COR-L47 (cell line): ENCODE measurements at places on chromosomes 1 and 21.

DNA sequence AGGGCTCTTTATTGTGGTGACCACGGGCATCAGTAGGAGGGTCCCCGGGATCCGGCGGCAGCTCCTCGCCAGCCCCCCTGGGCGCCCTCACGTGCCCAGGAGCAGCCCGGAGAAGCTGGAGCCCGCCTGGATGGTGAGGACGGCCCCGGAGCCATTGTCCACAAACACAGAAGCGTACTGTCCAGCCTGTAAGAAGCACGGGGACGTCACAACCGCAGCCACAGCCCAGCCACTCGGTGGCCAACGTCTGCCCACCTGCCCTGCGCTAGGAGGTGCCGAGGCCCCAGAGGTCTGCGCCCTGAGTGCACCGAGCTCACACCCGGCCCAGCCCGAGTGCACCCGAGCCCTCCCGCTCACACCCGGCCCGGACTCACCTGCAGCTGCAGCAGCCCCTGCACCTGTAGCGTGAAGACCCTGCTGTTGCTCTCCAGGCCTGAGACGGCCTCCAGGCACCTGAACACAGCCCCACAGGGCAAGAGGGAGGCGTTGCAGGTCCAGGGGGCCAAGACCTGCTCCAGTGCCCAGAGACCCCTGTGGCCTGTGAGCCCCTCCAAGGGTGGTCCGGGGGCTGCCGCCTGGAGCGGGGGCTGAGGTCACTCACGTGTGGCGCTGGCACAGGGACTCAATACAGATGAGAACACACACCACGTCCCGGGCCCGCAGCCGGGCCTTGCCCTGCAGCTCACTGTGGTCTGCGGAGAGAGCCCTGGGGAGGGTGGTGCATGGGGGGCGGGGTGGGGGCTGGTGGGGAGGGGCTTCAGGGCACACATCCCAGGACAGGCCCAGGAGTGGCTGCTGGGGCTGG, 3.9 kb downstream of the C1QTNF12 start:
- DNase-seq = no peak

GRCh38 chr1:161885003-161885402, 118.9 kb downstream of the ATF6 start:
- DNase-seq = no peak

DNA sequence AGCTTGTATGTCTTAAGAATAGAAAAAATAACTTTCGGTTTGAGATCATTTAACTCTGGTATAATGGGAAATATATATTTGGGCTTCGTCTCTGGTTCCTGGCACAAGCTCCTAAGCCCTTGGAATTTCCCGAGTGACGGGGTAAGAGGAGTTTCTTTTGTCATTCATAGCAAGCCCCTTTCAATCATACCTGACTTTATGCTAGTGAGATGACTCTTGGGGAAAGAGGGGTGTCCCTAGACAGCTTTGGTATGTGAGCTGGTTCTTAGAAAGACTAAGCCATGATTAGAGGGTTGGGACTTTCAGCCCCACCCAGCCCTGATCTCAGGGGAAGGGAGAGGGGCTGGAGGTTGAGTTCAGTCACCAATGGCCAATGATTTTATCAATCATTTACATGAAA, 13.9 kb upstream of the MTARC1 start:
- DNase-seq = no peak

- DNase-seq = no peak
These were observed 322.8 kb downstream of the TGFB2 start for GRCh38 chr1:218667781-218668516.

DNA sequence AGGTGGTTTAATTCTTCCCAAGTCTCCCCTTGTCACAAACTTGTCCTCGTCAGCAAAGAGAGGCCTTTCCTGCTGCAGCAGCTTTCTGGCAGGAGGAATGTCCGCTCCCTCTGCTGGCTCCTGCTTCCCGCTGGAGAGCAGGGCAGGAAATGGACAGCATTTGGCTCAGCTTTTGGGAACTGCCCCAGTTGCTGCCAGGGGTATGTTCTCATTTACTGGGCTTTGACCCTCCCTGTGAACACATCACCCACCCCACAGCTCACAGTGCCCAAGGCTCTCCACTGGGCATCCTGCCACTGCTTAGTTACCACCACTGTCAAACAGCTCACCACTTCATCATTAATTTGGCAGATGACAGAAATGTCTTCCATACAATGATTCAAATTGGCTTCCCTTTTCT, 75.4 kb downstream of the MRPL37 start:
- DNase-seq = no peak

DNA sequence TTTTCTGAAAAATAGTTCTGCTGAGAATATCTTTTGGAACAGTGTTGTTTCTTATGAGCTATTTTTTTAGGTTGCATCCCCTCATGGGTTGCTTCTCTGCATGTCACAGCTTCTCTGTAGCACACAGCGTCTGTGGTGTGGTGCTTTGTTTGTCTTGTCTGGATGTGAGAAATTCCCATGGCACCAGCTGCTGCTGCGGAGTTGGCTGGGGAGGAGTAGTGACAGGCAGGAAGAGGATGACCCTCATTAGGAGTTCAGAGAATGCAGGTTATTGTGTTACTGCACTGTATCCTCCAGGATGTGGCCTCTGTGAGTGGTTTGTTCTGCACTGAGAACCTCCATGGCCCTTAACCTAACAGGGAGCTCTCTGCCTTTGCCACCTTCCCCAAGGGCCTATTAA, 64.8 kb downstream of the TSEN15 start:
- DNase-seq = no peak

DNA sequence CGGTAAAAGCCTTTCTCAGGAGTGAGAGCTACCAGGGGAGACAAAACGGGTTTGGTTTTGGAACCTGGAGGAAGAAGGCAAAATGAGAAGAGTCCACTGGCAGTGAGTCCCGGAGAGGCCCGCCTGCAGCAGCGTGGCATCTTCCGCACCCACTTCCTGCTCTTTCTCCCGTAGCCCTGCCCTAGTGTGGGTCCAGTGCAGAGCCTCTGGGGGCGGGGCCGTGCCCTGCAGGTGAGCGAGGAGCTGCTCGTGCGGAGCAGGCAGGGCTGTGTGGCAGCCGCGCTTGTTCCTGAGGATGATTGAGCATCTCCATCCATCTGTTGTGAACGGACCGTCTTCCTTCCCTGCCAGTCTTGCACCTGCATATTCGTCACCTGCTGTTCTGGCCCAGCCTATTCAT, 66.5 kb downstream of the PEX14 start:
- DNase-seq = no peak

- peak; percentile 62 for DNase-seq
These were observed 76.4 kb downstream of the FHAD1 start for GRCh38 chr1:15323351-15323988.

- DNase-seq = no peak
These were observed 206.9 kb downstream of the ASTN1 start for GRCh38 chr1:176957603-176958002.
